Liver (tissue), 10 donors: ENCODE measurements at places on chromosomes 7 and 10. TPM values are rescaled to one million over a fixed set of nuclear protein-coding genes. Genes with fewer than 3 reads are reported as not detected.

Gene ZMIZ1
- polyA plus RNA-seq = 3.9 TPM

Gene TRPV6
- polyA plus RNA-seq = 0.32 TPM

Gene FAM241B
- polyA plus RNA-seq = 2.4 TPM

Gene C7orf25
- 2.9 TPM for polyA plus RNA-seq

Gene GPR37
- 11.5 TPM for polyA plus RNA-seq

Gene LHFPL3
- polyA plus RNA-seq = not detected

Gene NUTM2E
- not detected for polyA plus RNA-seq

Gene ZNF117
- polyA plus RNA-seq = 0.69 TPM

Gene SYCE1
- 2.1 TPM for polyA plus RNA-seq

Gene MSMB
- not detected for polyA plus RNA-seq

Gene CTAGE4
- 0.55 TPM for polyA plus RNA-seq

Gene ZNRF2
- 6.9 TPM for polyA plus RNA-seq

Gene SYNPO2L
- 0.02 TPM for polyA plus RNA-seq

Gene SNCG
- polyA plus RNA-seq = 2.1 TPM

Gene SH2D4B
- polyA plus RNA-seq = not detected

Gene OGDH
- polyA plus RNA-seq = 32.8 TPM

Gene CFAP58
- polyA plus RNA-seq = 0.01 TPM

Gene SPAM1
- polyA plus RNA-seq = not detected

Gene PDCD4
- 14.7 TPM for polyA plus RNA-seq

Gene PRLHR
- polyA plus RNA-seq = not detected

Gene GCK
- polyA plus RNA-seq = 12.7 TPM

Gene FGFR2
- polyA plus RNA-seq = 13.2 TPM

Gene GHITM
- polyA plus RNA-seq = 252 TPM

Gene DRGX
- polyA plus RNA-seq = not detected

Gene GPER1
- polyA plus RNA-seq = 23.1 TPM

Gene PHF14
- polyA plus RNA-seq = 6.9 TPM

Gene EPHB6
- 4.3 TPM for polyA plus RNA-seq

Gene AIFM2
- 9.8 TPM for polyA plus RNA-seq

Gene SEPTIN7
- 86.1 TPM for polyA plus RNA-seq

Gene TUBAL3
- polyA plus RNA-seq = not detected

Gene DNTT
- not detected for polyA plus RNA-seq

Gene TTYH3
- polyA plus RNA-seq = 19.6 TPM

Gene DMBT1
- not detected for polyA plus RNA-seq

Gene KEL
- 0.31 TPM for polyA plus RNA-seq

Gene NHLRC2
- polyA plus RNA-seq = 2.3 TPM

Gene MOGAT3
- 7.9 TPM for polyA plus RNA-seq

Gene FMC1
- 10.0 TPM for polyA plus RNA-seq

Gene RELN
- polyA plus RNA-seq = 17.4 TPM

Gene ANXA8L1
- polyA plus RNA-seq = 0.66 TPM

Gene UTF1
- not detected for polyA plus RNA-seq

Gene HEPACAM2
- not detected for polyA plus RNA-seq

Gene LANCL2
- polyA plus RNA-seq = 6.2 TPM

Gene SP4
- polyA plus RNA-seq = 1.3 TPM

Gene ASB4
- polyA plus RNA-seq = 1.1 TPM

Gene RBM17
- polyA plus RNA-seq = 44.8 TPM
